ENCODE measurements at places on chromosomes 5 and 9.

GRCh38 chr9:4126184-4126865, 173.5 kb downstream of the GLIS3 start:
- H3K36me3 ChIP-seq = no peaks in the 10 kb centered on the region
- DNase-seq = no peak
- no peak overlapping the region for H3K4me3 ChIP-seq
- no peaks in the 10 kb centered on the region for H3K27me3 ChIP-seq

DNA sequence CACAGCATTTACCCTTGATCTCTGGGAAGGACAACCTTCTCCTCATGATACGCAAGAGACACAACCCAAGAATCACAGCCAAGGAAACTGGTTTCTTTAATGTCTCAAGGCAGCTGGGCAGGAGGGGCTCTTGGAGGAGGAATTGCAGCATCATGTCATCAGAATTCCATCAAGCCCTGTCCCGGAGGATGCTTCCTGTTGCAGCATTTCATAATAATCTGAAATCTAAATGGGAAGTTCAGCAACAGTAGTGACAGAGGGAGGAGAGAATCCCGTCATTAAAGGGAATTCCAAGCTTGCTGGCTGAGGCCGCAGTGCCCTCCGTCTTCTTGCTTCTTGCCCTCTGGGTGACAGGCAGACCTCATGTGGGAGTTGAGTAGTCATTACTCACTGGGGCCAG, 192.7 kb downstream of the TENT4A start:
- H3K27me3 ChIP-seq = no peaks in the 10 kb centered on the region
- H3K27ac ChIP-seq = no peak overlapping the region
- peak; percentile 88 for DNase-seq
- no peaks in the 10 kb centered on the region for H3K4me1 ChIP-seq

DNA sequence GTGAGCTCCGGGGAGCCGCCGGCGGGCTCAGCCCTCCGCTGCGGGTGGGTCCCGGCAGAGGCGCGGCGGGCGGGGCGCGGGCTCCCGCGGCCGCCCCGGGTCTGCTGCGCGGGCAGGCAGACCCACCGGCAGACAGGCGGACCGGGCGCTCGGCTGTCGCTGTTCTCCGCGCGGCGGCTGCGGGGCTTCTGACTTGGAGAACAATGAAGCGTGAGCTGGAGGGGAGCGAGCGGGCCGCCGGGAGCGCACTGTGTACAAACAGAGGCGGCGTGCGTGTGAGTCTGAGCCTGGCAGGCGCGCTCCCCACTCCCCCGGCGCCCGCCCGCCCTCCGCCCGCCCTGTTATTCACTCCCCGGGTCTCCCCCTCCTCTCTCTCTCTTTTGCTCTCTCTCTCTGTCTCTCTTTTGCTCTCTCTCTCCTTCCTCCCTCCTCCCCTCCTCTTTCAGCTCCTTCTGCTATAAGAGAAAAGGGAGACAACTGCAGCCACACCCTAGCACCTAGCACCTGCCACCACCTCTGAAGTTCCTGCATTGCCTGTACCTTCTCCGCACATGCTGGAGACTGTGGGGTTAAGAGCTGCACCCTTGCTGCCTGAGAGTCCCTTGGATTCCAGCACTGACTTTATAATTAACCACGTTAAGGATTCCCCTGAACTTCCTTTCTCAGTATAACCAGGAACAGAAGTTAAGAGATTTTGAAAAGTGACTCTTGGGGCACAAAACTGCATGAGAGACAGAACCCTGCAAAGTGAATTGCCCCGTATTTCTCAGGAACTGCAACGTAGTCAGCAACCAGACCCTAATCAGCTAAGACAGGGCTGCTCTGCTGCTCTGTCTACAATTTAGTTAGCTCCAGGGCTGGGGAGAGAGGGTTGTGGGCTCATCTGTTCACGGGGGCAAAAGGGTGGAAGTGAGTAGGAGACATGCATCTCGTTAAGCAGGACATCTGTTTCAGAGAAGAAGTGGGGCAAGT, at the start of gene EDIL3:
TSS of gene EDIL3 (minus strand) at position 277 of the 972 bp plus-strand sequence. CDS start 506 bp downstream, outside the sequence.
- no peaks in the 10 kb centered on the region for H3K27me3 ChIP-seq
- H3K4me1 ChIP-seq = peaks cover 8% of the 10 kb centered on the region
- H3K27ac ChIP-seq = peak within 1 kb of the TSS; percentile 64
- peak within 1 kb of the TSS; percentile 60 for H3K4me3 ChIP-seq
- no peaks in the 10 kb centered on the region for H3K36me3 ChIP-seq
- DNase-seq = no peak

DNA sequence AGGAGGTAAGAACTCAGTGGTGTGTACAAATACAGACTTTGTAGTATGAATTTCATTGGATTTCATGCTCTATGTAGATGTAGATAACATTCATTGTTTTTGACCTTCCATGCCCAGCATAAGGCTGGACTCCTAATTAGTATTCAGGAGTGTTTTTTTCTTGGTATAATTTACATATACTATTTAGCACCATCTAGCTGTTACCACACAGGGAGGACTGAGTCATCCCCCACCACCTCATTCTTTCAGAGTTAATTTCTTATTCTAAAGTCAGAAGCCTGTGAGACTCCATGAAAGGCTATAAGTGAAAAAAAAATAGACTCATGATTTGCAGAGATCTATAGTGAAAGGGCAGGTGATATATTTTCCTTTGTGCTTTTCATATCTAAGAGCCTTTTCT, 555.0 kb downstream of the PRR16 start:
- no peak overlapping the region for H3K27ac ChIP-seq
- DNase-seq = no peak

DNA sequence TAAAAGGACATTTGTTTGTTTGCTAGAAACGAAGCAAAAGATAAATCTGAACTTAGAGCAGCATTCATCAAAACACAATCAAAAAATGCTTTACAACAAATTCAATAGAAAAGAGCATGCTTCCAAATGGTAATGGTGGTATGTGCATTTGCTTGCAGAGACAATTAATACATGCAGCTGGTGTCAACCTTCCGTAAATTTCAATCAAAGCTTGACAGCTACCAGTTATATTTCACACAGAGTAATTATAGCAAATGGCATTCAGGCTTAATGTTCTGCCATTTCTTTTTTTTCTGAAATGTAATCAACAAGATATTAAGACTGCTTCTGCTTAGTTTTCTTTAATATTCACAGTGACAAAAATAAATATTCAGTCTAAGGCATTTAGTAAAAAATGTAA, 90.6 kb downstream of the AUH start:
- no peak for DNase-seq
- H3K27ac ChIP-seq = no peak overlapping the region
- no peaks in the 10 kb centered on the region for H3K36me3 ChIP-seq
- H3K27me3 ChIP-seq = no peaks in the 10 kb centered on the region

- H3K27me3 ChIP-seq = no peaks in the 10 kb centered on the region
These were observed 436.4 kb upstream of the FTMT start for GRCh38 chr5:121415270-121415669.

- no peaks in the 10 kb centered on the region for H3K27me3 ChIP-seq
- no peak overlapping the region for H3K27ac ChIP-seq
- no peaks in the 10 kb centered on the region for H3K36me3 ChIP-seq
- H3K4me3 ChIP-seq = no peak overlapping the region
- no peaks in the 10 kb centered on the region for H3K4me1 ChIP-seq
These were observed 511.3 kb upstream of the PAPPA start for GRCh38 chr9:115642285-115642684.

DNA sequence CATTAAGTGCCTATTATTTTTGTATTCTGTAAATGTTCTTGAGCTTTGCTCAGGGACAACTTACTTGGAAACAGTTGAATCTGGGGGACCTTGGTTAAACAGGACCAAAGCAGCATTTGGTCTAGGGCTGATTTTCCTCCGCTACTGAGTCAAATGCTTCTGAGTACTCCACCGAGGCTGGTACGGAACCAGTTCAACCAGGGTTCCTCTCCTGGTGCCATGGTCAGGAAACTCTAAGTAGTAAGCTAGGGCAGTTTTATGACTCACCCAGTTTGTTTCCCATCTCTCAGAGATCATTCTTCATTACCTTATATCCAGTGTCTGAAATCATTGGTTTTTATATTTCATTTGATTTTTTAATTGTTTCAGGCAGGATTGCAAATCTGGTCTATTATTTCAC, 111.9 kb upstream of the TNFAIP8 start:
- H3K27me3 ChIP-seq = no peaks in the 10 kb centered on the region
- DNase-seq = no peak

DNA sequence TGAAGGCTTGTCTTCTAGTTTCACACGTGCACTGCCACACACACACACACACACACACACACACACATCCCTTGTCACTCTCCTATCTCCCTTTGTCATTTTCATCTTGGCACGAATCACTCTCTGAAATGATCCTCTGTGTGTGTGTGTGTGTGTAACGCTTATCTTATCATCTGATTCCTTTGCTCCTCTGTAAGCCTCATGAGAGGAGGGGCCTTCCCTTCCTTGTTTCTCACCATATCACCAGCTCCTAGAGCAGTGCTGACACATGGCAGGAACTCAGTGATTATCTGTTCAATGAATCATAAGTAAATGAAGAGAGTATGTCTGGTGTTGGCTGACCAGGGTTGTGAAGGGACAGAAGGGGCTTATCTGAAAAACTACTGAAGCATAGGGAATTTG, 53.3 kb downstream of the PDE4D start:
- H3K4me3 ChIP-seq = no peak overlapping the region
- DNase-seq = no peak
- no peak overlapping the region for H3K27ac ChIP-seq
- no peaks in the 10 kb centered on the region for H3K4me1 ChIP-seq
- H3K36me3 ChIP-seq = no peaks in the 10 kb centered on the region

- peaks cover 20% of the 10 kb centered on the region for H3K4me1 ChIP-seq
- H3K4me3 ChIP-seq = no peak overlapping the region
- no peaks in the 10 kb centered on the region for H3K36me3 ChIP-seq
- DNase-seq = peak; percentile 80
- H3K27ac ChIP-seq = no peak overlapping the region
- no peaks in the 10 kb centered on the region for H3K27me3 ChIP-seq
These were observed 150.2 kb downstream of the MACROH2A1 start for GRCh38 chr5:135248801-135249231.

- no peak for DNase-seq
- peak overlapping the region; percentile 43 for H3K27ac ChIP-seq
- no peak overlapping the region for H3K4me3 ChIP-seq
- H3K27me3 ChIP-seq = no peaks in the 10 kb centered on the region
- H3K36me3 ChIP-seq = peaks cover 22% of the 10 kb centered on the region
- peaks cover 77% of the 10 kb centered on the region for H3K4me1 ChIP-seq
These were observed 66.6 kb downstream of the C9orf152 start for GRCh38 chr9:110141227-110141793.

DNA sequence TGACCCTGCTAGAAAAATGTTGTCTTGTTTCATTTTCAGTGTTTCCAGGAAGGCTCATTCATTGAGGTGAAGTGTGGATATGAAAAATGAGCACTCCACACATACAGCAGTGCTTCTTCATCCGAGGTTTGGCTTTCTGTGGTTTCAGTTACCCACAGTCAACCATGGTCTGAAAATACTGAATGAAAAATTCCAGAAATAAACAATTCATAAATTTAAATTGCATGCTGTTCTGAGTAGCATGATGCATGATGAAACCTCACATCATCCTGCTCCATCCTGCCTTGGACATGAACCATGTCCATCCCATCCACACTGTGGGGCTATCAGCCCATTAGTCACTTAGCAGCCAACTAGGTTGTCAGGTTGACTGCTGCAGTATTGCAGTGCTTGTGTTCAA, 10.4 kb upstream of the SLC45A2 start:
- DNase-seq = no peak
- H3K27ac ChIP-seq = no peak overlapping the region
- H3K4me3 ChIP-seq = no peak overlapping the region

GRCh38 chr5:36237751-36238150, 4.0 kb downstream of the NADK2 start:
- peak overlapping the region; percentile 99 for H3K27ac ChIP-seq
- H3K4me1 ChIP-seq = peaks cover 67% of the 10 kb centered on the region
- H3K27me3 ChIP-seq = no peaks in the 10 kb centered on the region
- no peak overlapping the region for H3K4me3 ChIP-seq
- no peaks in the 10 kb centered on the region for H3K36me3 ChIP-seq
- no peak for DNase-seq

DNA sequence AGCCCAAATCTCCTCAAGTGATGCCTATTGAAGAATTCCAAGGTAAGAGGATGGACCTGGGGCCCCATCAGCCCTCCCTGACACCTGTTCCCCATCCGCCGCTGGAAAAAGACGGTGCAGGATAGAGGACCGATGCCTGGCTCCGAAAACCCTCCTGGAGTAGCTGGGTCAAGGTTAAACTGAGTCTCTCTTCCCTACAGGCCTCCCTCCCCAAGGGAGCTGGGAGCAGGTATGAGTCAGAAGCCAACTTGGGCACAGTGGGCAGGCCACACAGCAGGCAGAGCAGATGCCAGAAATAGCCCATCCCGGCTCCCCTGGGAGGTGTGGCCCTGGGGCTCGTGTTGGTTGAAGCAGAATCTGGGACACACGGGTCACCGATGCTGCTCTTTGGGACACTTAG, 75.6 kb downstream of the NTNG2 start:
- H3K27me3 ChIP-seq = peaks cover 8% of the 10 kb centered on the region
- peaks cover 11% of the 10 kb centered on the region for H3K4me1 ChIP-seq
- H3K27ac ChIP-seq = no peak overlapping the region
- no peaks in the 10 kb centered on the region for H3K36me3 ChIP-seq

GRCh38 chr5:93192087-93192486, 388.9 kb downstream of the NR2F1-AS1 start:
- no peak overlapping the region for H3K4me3 ChIP-seq
- peaks cover 10% of the 10 kb centered on the region for H3K4me1 ChIP-seq
- H3K36me3 ChIP-seq = no peaks in the 10 kb centered on the region
- DNase-seq = no peak
- H3K27ac ChIP-seq = no peak overlapping the region
- H3K27me3 ChIP-seq = no peaks in the 10 kb centered on the region

DNA sequence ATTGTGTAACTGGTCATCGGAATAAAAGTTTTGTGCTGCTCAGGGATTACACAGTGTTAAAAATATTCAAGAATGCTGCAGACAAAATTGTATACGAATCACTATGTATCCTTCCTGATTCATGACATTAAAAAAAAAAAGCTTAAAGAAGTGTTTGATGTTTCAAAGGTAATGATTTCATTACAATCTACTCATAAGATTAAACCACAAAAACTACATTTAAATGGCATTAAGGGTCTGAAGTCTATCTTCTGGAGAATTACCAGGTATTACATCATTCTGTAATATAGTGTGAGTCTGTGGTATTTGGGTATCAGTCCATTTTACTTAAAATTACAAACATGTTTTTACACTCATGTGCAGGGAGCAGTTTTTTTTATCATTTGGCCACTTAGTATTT, 324.4 kb downstream of the NDUFS4 start:
- DNase-seq = no peak
- H3K36me3 ChIP-seq = no peaks in the 10 kb centered on the region
- H3K4me3 ChIP-seq = no peak overlapping the region
- no peaks in the 10 kb centered on the region for H3K27me3 ChIP-seq
- no peaks in the 10 kb centered on the region for H3K4me1 ChIP-seq
- no peak overlapping the region for H3K27ac ChIP-seq

GRCh38 chr5:152246401-152246800, 158.7 kb downstream of the NMUR2 start:
- H3K27ac ChIP-seq = no peak overlapping the region
- no peak for DNase-seq
- H3K4me1 ChIP-seq = no peaks in the 10 kb centered on the region
- no peaks in the 10 kb centered on the region for H3K36me3 ChIP-seq

Data from esophagus muscularis mucosa (tissue), 4 donors.